ENCODE measurements at places on chromosomes 7 and 10. TPM values are rescaled to one million over a fixed set of nuclear protein-coding genes. Genes with fewer than 3 reads are reported as not detected.

CHN2 gene
- total RNA-seq, result 3.5 TPM

TFPI2 gene
- total RNA-seq, result not detected

- DNase-seq, result no peak
These were observed 19.2 kb downstream of the DUSP5 start for GRCh38 chr10:110516815-110517492.

DNA sequence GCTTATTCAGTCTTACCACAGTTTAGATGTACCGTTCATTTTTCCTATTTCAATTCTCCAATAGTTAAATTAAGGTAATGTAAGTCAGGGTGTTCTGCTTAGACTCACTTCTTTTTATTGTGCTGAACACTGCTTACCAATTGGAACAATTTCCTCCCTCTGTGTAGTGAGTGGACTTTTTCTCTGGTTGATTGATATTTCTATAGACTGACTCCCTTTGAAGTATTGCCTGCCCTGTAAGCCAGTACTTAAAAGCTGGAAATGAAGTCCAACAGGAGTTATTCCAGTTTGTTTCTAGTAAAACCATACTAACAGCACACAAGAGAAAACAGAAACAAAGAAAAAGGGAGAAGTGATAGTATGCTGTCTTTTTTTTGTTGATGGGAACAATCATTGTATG is 1674.9 kb downstream of the REEP3 start:
- DNase-seq, result no peak

All from CD4-positive, alpha-beta T cell (primary cell).